ENCODE measurements at places on chromosomes 12 and 14.

DNA sequence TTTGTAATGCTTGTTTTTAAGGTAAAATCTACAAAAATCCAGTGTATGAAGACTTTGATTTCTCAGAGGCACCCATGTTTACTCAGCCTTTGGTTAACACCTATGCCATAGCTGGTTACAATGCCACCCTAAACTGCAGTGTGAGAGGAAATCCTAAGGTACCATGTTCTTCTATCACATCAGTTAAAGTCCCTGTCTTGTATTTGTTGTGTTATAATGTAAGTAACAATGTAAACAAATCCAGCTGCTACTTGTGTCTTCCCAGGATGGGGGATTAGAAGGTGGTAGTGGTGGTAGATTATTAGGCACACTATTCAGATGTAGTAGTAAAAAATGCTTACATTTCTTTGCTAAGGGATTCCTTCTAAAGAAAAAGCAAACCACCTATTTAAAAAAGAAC is 19.4 kb upstream of the CHPT1 start:
- DNase-seq, result no peak

- DNase-seq, result no peak
Measured at GRCh38 chr12:86429824-86430223, 173.6 kb upstream of the MGAT4C start.

DNA sequence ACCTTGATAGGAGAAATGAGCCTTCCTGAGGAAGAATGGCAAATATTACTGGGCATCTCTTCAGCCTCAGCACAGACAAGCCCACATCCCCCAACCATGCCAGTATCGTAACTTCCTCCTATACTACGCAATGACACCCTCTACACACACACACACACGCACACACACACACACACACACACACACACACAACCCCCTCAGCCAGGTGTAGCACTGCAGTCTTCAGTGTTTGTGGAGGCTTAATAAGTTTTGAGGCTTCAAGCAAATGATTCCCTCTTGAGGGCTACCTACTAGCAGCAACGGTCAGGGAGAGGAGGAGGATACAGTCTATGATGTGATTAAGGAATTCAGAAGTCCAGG is 1.6 kb downstream of the DGKA start:
- DNase-seq, result no peak

GRCh38 chr12:40254455-40255085 is 29.8 kb downstream of the LRRK2 start:
- no peak for DNase-seq

GRCh38 chr14:74911704-74912103 is 11.4 kb downstream of the RPS6KL1 start:
- DNase-seq, result no peak

GRCh38 chr14:101498526-101498860 is 62.8 kb upstream of the DIO3 start:
- DNase-seq, result no peak

DNA sequence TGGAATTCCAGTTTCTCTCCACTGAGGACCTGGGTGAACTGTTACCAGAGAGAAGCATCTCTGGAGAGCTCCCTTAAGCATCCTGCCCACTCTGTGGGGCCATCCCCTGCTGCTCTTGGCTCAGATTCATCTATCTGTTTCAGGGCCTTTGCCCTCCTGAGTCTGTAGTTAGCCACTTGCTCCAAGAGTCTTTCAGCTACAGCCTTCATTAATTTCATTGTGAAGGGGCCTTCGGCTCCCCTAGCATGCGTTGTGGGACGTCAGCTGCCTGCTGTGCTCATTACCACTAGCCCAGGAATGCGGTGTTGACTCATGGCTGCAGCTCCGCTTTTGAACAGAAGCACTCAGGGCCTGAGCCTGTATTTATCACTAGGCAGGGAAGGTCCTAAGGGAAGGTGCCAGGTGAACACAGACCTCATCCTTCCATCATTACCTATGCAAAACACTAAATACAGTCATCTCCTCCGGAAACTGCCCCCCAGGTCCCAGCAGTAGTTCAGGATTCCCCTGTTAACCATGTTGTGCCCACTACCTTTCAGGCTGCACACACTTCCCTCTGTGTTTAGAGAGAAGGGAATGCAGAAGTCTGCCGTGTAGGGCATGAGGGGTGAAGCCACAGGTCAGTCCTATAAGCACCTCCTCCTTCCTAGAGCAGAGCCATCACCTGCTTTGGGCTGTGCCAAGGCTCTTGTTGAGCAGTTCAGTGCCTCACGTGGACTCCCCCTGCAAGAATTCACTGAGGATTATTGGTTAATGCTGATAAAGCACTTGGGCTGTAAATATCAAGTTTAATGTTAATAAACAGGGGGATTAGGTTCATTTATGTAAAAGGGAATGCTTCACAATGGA is 191.4 kb downstream of the CACNA1C start:
- peak; percentile 90 for DNase-seq

DNA sequence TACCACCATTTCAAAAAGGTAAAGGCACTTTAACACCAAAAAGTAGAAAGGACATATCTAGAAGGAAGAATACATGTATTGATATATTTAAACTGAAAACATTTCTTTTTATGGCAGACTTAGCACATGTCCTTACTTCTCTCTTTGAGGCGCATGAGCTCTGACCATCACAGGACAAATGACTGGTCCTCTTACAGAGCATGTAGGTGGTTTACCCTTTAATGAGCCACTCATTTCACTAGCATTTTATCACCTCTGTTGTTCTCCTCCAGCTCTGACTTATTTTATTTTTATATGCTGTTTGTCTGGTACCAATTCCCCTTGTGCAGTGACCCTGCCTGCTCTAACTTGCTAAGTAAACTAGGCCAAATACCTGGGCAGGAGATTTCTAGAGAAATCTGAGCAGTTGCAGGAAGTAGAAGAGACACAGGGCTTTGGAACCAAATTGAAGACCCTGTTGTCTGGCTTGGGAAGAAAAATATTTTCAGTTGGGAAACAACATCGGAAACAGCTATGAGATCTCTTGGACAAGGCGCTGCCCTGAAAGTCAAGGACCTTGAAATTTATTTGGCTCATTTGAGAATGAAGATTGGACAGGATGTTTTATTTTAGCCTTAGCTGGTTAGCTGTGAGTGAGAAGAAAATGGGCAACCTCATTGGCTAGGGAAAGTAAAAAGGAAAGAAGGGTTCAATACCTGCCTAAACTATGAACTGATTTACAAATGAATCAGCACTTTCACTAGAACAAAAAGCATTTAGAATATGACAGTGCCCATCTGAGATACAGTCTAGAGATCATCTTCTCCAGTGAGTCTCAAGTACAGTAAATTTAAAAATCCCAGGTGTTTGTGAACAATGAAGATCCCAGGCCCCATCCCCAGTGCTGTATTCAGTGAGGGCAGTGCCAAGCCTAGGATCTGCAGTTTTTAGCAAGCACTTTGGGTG is 374.4 kb downstream of the ZFP36L1 start:
- no peak for DNase-seq

GRCh38 chr12:128829861-128830504 is 6.2 kb upstream of the SLC15A4 start:
- DNase-seq, result no peak

GRCh38 chr12:98808243-98808875 is 163.3 kb downstream of the APAF1 start:
- no peak for DNase-seq
